Activated CD8-positive, alpha-beta memory T cell treated with anti-CD3 and anti-CD28 coated beads, Interleukin-2, amount 10 ng/mL, durations not matched to agents 7 days and 5 days (primary cell): ENCODE measurements at places on chromosomes 5 and 9. TPM values are rescaled to one million over a fixed set of nuclear protein-coding genes. Genes with fewer than 3 reads are reported as not detected.

- no peak for DNase-seq
- H3K27me3 ChIP-seq = no peaks in the 10 kb centered on the region
- no peaks in the 10 kb centered on the region for H3K4me1 ChIP-seq
- no peak overlapping the region for H3K27ac ChIP-seq
- H3K36me3 ChIP-seq = no peaks in the 10 kb centered on the region
Observed at GRCh38 chr9:133854765-133855164, 116.6 kb upstream of the SARDH start.

- H3K36me3 ChIP-seq = no peaks in the 10 kb centered on the region
- no peak for DNase-seq
- no peak overlapping the region for H3K27ac ChIP-seq
- peaks cover 6% of the 10 kb centered on the region for H3K4me1 ChIP-seq
- no peak overlapping the region for H3K4me3 ChIP-seq
- peaks cover 60% of the 10 kb centered on the region for H3K27me3 ChIP-seq
Observed at GRCh38 chr9:561427-561826, 280.1 kb upstream of the DMRT1 start.

The TPD52L3 gene
- total RNA-seq = not detected

DNA sequence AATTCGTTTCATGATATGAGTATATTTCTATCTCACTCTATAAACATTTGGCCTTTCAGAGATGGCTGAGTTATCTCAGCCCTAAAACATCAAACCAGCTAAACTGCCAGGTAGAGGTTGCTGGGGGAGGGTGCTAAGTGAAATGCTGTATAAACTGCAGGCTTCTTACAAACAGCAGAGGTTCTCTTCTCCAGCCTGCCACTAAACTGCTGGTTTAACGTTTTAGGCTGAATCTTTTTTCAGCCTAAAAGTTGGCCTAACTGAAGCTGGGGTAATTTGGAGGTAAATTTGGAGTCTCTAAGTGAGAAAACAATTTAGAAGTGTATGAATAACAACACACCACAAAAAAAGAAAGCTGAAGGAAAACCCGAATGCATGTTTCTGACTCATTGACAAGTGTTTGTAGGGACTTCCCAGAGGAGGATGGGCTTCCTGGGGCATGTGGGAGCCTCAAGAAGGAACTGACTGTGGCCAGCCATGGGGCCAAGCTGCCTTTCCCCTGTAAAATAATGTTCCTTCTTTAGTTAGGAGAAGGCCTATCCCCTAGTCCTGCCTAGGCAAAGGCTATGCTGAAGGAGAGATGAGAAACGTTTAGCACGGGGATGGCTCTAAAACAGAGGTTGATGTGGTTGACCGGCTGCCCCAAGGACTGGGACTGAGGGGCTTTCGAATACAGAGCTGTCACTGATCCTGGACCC, 44.3 kb downstream of the SLC28A3 start:
- peak; percentile 46 for DNase-seq
- H3K4me3 ChIP-seq = peak overlapping the region; percentile 30
- H3K4me1 ChIP-seq = peaks cover 60% of the 10 kb centered on the region
- H3K27ac ChIP-seq = peak overlapping the region; percentile 85
- no peaks in the 10 kb centered on the region for H3K27me3 ChIP-seq

DNA sequence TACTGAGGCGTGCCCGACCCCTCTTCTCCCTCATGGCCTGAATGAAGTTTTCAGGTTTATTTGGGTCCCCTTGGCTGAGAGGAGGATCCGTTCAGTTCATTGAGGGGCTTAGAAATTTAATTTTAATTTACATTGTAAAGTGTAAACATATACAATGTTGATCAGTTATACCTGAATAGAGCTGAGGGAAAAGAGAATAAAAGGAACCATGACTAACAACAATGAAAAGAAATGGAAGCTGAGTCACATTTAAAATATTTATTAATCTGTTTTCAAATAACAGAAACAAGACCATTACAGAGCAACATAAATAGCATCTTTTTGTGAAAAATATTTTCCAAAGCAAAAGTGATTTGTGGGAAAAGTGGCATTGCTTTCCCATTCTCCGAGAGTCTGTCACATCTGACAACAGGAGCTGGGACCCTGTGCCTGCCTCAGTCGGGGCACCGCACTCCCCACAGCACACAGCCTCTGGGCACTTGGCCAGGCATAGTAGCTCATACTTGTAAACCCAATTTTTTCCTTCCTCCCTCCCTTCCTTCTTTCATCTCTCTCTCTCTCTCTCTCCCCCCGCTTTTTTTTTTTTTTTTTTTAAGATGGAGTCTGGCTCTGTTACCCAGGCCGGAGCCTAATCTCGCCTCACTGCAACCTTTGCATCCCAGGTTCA, 28.7 kb downstream of the PROP1 start:
- H3K4me1 ChIP-seq = peaks cover 3% of the 10 kb centered on the region
- no peak overlapping the region for H3K27ac ChIP-seq
- DNase-seq = no peak
- H3K27me3 ChIP-seq = peaks cover 4% of the 10 kb centered on the region
- no peaks in the 10 kb centered on the region for H3K36me3 ChIP-seq
- H3K4me3 ChIP-seq = no peak overlapping the region

DNA sequence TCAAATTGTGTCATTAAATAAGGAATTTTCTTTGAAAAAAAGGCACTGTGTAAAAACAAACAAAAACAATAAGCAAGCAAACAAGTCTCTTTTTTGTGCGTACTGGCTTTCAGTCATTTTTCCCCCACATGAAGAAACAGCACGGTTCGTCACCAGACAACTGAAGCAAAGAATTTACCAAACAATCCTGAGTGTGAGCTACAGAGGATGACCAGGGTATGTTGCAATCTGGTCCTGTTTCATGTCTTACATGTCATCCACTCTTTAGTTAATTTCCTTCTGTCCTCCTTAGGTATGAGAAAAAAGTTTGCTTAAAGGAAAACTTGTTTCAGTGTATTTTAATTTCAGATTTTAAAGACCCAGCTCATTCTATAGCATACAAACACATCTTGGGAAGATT, 1080.7 kb upstream of the NUDT12 start:
- H3K4me1 ChIP-seq = no peaks in the 10 kb centered on the region
- no peak for DNase-seq

The NDUFB6 gene
- 56.6 TPM for total RNA-seq

The HK3 gene
- total RNA-seq = not detected

- peak overlapping the region; percentile 57 for H3K27ac ChIP-seq
- no peaks in the 10 kb centered on the region for H3K27me3 ChIP-seq
- peak; percentile 74 for DNase-seq
- H3K4me3 ChIP-seq = peak overlapping the region; percentile 7
- peaks cover 48% of the 10 kb centered on the region for H3K4me1 ChIP-seq
Observed at GRCh38 chr5:173001229-173001841, 17.8 kb downstream of the ATP6V0E1 start.

The SLC1A1 gene
- total RNA-seq = 0.14 TPM

DNA sequence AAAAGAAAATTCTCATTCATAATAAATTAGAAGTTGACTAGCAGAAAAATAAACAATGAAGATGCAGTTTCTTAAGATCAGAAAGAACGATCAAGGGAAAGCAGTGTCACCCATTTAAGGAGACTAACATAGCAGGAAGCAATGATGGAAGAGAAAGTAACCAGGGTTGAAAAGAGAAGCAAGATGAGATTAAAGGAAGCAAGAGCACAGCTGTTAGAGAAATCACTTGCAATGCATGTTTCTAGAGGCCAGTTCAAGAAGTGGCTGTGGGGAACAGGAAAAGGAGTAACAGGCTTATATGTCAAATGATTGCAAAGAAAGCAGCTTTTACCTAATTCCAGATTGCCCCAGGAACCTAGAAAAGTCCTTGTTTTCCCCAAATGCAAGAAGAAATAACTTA, 46.8 kb upstream of the SLC1A1 start:
- no peak for DNase-seq
- H3K4me1 ChIP-seq = peaks cover 1% of the 10 kb centered on the region
- H3K4me3 ChIP-seq = no peak overlapping the region
- no peaks in the 10 kb centered on the region for H3K36me3 ChIP-seq

DNA sequence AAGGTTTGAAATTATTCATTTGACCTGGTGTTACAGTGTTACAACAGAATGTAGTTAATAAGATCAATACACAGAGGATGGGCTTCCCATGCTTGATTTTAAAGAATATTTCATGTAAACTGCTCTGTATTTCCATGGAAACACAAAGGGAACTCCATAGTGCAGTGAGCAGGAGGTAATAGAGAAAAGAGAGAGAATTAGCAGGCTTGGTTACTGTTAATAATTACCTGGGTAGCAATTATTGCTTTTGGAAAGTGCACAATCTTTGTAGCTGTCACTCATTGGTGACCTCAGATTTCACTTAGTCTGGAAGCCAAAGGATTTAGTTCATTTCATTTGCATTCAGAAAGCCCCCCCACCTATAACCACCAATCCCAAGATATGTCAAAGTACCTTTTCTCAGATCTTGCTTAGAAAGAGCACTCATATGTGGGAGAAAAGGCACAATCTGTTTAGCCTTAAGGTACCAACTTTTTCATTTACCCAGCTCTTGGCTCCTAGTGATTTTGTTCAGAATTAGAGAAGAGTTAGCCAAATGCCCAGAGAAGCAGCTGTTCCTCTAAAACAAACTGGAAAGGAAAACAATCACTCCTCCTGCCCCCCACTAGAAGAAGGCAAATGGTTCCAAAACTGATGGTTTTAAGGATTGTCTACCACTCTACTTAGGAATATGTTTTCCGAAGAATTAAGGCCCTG, 234.5 kb upstream of the SLC24A2 start:
- H3K4me3 ChIP-seq = no peak overlapping the region
- H3K27me3 ChIP-seq = no peaks in the 10 kb centered on the region
- H3K27ac ChIP-seq = no peak overlapping the region
- no peak for DNase-seq
- no peaks in the 10 kb centered on the region for H3K36me3 ChIP-seq
- no peaks in the 10 kb centered on the region for H3K4me1 ChIP-seq

The CCDC152 gene
- total RNA-seq = 6.4 TPM

DNA sequence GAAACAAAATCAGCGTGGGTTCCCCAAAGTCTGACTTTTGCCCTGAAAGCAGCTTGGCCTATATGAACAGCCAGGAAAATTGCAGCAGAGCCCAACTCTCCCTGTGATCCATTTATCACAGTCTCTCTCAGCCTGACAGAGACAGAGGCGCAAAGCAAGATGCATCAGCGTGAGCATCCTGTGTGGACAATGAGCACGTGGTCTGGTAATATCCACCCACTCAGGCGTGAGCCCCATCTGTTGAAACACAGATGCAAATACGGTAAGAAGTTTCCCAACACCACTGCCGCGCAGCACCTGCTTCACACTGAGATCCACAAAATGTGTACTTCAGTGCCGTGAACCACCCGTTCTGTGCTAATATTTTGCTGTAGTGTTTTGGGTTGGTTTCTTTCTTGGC, 114.6 kb downstream of the MRPL36 start:
- H3K27me3 ChIP-seq = peaks cover 24% of the 10 kb centered on the region
- H3K4me3 ChIP-seq = no peak overlapping the region
- DNase-seq = no peak
- no peak overlapping the region for H3K27ac ChIP-seq
